Cardiac muscle cell (in vitro differentiated cells and primary cell): ENCODE measurements at places on chromosomes 2 and 18. TPM values are rescaled to one million over a fixed set of nuclear protein-coding genes. Genes with fewer than 3 reads are reported as not detected.

PROKR1 gene
- polyA plus RNA-seq: not detected in 2 replicates

DNA sequence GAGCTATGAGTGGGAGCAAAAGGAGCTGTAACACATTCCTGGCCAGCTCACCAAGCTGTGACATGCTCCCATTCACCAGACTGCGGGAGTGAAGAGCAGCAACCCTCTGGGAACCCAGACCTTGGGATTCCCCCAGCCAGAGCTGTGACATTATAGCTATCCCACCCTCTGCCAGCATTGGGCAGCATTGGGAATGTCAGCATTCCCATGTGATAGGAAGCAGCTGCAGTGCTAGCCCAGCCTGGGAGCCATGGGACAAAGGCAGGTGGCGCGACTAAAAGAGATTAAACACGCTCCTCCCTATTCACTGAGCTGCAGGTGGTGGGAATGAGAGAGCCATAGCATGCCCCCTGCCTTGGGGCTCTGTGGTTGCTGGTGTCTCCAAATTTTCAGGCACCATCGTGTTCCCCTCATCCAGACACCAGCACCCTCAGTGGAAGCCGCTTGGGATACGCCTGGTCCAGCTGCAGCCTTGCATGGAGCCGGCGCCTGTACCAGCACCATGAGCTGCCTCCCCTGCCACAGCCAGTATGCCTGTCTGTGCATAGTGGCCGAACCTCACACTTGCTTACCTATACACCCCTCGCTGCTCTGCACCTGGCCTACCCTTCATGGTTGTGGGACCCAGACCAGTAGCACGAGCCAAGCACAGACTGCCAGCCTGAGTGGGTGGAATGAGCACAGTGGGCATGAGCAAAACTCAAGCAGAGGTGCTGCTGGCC is 695.6 kb upstream of the GCFC2 start:
- no peak for DNase-seq

TLX2 gene
- not detected in 2 replicates for polyA plus RNA-seq

CYP26B1 gene
- polyA plus RNA-seq: 0.65 and 1.2 TPM in 2 replicates

- DNase-seq: no peak
These were observed 249.8 kb upstream of the FSHR start for GRCh38 chr2:49404108-49404507.

GRCh38 chr2:238085899-238086298 is 14.2 kb upstream of the ESPNL start:
- DNase-seq: no peak

SERPINB10 gene
- not detected in 2 replicates for polyA plus RNA-seq

DNA sequence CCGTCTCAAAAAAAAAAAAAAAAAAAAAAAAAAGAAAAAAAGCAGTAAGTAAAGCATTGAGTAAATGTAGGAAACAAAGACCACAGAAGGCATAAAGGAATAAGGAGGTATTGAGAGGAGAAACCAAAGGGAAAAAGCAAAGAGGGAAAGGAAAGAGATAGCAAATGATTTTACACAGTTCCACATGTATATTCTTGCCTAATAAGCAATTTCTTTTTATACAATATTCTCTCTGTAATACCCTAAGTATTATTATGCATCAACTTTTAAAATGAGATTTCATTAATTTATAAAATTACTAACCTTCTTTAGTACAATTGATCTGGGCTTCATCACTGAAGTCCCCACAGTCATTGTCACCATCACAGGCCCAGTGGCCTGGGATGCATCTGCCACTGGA is 1180.9 kb downstream of the LRP1B start:
- no peak for DNase-seq

- no peak for DNase-seq
These were observed 37.3 kb upstream of the XPO1 start for GRCh38 chr2:61575447-61575859.

DNA sequence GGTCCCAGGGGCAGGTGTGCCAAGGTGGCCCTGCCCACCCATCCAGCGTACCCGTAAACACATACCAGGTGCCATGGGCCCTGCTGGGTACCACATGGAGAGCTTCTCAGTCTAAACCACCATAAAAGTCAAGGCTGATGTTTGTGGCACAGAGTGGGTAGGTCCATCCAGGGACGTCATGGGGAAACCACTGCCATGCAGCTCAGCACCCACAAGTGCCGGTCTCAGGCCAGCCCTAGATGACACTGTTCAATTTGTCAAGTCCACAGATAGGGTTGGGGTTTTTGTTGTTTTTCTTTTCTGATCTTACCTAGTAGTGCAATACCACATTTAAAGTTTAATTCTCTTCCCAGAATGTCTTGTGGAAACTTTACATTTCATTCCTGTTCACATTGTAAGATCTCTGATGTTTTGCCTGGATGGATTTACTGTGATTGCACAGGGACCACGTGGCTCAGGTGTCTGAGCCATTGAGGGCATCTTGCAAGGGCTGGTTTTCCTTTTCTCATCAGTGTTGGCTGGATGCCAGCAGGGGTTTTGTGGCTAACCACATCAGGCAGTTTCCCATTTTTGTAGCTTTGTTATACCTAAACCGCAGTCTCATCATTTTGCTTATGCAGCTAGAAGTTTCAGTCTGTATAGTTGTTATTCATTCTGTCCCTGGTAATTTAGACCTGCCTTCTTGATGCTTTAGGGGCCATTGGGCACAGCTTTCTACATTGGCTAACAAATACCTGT is 64.7 kb downstream of the STK25 start:
- DNase-seq: no peak

IL1B gene
- polyA plus RNA-seq: not detected in 2 replicates

CABYR gene
- polyA plus RNA-seq: 2.0 and 2.6 TPM in 2 replicates

STPG4 gene
- polyA plus RNA-seq: not detected in 2 replicates

- DNase-seq: no peak
These were observed 690.3 kb downstream of the MBD2 start for GRCh38 chr18:53534203-53534602.

DNA sequence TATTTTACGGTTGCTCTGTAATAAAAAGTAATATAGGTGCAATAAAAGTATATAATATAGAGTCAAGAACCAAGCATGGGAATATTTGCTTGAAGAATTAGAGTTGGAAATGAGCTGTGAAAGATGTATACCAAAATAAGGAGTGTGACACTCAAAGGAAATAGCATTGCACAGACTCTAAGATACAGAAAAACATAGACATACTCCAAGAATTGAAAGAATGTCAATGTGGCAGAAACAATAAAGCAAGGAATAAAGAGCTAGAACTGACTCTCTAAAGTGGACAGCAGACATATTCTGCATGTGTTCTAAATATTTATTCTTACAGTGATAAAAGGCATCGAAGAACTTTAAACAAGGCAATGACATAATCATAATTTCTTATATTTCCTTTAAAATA is 561.1 kb upstream of the SETBP1 start:
- no peak for DNase-seq

DNA sequence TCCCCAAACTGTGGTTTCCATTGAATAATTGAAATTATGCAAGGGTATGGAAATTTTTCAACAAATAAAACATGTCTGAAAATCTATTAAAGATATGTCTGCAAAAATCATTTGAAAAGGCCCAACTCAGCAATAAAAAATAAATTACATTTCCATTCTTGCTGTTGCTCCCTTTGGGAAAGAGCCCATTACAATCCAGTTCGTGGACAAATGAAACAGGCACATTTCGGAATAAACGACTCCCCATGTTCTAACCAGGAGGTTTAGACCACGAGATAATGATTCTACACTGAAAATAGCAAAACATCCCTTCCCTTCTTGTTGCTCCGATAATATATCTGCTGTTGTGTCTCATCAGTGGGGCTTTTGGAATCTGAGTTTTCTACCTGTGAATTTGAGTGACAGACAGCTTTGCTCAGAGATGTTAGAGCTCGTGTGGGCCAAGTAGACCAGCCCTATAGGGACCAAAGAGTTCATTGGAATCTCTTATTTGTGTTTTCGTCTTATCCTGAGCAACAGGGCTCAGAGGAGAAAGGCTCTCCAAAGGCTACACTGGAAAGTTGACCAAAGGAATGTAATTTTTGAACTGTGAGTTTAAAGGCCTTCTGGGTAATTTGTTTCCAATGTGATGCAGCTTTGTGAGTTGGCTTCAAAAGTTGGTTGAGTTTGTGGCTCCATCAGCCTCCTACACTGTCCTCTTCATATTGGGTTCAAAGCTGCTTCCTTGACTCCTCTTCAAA is 119.5 kb downstream of the ACTR3 start:
- no peak for DNase-seq

- DNase-seq: peak; percentile 51
These were observed 11.5 kb downstream of the GPR55 start for GRCh38 chr2:230913406-230914143.
